ENCODE measurements at places on chromosomes 12 and 14.

GRCh38 chr12:102833687-102834441 is 83.2 kb downstream of the PAH start:
- DNase-seq = no peak

DNA sequence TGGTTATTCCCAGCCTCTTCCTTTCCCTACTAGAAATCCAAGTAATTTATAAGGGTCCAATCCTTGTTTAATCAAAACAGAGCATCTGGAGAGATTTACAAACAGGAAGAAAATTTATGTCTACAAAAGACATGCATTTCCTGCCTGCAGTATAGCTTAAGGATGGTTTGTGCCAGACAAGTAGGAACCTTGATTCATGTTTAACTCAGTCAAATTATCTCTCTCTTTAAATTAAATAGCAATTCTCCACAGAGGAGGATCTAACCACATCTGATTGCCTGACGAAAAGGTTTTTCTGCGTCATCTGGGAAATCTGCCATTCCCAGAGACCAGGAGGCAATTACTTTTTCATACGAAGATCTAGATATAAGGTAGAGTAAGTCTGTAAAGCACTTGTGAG is 105.2 kb downstream of the ZFC3H1 start:
- DNase-seq = no peak

GRCh38 chr12:94590428-94590827 is 59.9 kb downstream of the TMCC3 start:
- DNase-seq = no peak

DNA sequence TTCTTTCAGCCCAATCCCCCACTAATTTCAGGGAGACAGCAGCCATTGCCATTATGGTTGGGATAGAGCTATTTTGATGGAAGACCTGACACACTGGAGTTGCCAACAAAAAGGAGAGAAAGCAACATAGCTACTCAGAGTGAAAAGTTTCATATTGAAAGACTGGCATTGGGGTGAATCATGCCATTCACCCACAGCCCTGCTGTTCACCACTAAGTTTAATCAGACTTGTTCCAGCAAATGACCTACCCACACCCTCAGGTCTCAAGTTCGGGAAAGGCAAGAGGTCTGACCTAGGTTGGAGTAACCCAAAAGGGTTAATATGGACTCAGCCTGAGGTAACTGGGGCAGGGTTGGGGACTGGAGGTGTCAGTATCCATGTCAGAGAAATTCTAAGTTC is 169.2 kb downstream of the PAWR start:
- no peak for DNase-seq

GRCh38 chr14:77314539-77315457 is 5.9 kb downstream of the POMT2 start:
- DNase-seq = no peak

GRCh38 chr12:41907021-41907420 is 237.7 kb downstream of the GXYLT1 start:
- DNase-seq = no peak

All from GM12892 (cell line).